ENCODE measurements at places on chromosomes 4 and X.
A peak's percentile ranks its signal among the peaks of the same experiment; 100 is the strongest.

- DNase-seq: no peak
These were observed 272.5 kb downstream of the DCTD start for GRCh38 chr4:182644683-182645050.

DNA sequence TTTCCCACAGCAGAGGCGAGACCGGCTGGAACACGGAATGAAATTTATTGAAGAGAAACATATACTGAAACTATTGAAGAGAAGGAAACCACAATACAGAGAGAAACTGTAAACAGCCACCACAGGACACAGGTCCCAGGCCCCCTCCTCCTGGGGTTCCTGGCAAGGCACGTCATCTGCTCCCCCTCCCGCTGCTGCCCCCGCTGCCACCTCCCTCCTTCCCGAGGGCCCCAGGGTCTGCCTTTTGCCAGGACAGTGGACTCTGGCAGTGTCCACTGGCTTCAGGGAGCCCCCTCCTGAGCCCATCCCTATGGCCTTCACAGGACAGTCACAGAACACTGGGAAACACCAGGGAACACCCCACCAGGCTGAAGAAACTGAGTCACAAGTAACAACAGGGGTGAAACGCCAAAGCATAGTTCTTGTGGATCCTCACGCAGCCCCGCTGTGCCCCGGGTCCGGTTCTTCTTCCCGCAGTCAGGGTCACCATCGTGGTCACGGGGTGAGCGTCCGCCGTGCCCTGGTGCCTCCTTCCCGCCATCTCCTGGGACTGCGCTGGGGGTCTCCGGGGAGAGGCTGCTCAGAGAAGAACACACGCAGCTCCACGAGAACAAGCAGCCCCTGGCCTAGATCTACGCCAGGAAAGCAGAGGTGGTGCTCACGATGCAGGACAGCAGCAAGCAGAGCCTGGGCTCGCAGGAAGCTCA is 5.4 kb downstream of the PNMA6E start:
- no peak for DNase-seq

GRCh38 chr4:185991770-185992169 is 77.2 kb upstream of the TLR3 start:
- DNase-seq: no peak

DNA sequence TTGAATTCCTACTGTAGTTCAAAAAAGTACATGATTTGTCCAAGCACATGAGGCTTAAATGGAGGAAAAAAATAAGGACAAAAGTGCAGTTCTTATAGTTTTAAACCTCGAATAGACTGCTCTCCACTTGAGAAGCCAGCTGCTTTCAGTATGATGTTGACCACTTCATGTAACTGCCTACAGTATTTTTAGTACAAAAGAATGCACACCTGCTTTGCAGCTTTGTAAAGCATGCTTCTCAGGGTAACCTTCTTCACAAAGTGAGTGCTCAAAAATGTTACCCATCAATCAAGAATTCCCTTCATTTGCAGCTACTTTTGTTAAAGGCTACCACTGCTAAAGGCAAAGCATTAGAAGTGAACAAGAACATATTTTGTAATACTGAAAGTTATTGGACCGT is 83.4 kb upstream of the FAM47B start:
- DNase-seq: no peak

- DNase-seq: no peak
These were observed 45.7 kb downstream of the AFM start for GRCh38 chr4:73527196-73527595.

- no peak for DNase-seq
These were observed 723.2 kb upstream of the AGA start for GRCh38 chr4:178165251-178165950.

DNA sequence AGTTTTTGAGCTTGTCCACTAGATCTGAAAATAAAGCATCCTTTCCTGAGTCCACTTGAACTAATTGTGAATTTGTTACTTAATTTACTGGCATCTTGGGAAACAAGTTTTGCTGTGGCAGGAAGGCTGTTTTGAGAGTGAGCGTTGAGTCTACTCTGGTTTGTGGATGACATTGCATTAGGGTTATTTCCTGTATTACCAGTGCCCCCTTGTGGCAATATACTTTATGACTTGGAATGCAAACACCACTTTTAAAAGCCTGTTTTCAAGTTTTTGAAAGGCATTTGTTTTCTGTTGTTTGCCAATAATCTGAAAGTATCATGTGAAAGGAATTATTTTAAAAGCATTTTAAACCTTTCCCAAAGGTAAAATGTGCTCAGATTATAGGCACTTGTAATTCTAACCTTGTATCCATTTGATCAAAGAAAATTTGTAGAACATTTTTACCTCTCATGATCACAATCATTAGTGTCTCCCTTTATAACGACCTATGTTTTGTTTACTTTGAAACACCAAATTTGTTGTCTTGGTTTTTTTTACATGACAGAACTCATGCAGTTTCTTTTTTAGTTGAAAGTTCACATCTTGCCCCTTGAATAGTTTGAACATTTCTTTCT is 18.0 kb upstream of the CYP2U1 start:
- DNase-seq: peak; percentile 1

DNA sequence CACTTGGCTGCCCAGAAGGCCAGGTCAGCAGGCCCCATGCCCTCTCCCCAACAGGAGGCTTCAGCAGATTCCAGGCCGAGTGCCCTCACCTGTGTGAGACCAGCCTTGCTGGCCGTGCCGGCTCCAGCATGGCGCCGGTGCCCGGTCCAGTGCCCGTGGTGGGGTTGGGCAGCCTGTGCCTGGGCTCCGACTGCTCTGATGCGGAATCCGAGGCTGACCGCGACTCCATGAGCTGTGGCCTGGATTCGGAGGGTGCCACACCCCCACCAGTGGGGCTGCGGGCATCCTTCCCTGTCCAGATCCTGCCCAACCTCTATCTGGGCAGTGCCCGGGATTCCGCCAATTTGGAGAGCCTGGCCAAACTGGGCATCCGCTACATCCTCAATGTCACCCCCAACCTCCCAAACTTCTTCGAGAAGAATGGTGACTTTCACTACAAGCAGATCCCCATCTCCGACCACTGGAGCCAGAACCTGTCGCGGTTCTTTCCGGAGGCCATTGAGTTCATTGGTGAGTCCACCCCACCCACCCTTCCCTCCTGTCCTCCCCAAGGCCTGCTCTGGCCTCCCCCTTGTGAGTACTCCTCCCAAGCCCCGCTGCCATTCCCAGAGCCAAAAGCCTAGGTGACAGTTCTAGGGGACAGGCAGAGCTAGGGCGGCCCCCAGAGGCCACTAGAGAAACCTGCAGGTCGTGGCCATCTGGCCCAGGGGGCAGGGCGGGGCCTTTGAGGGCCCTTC is 2.3 kb downstream of the DUSP9 start:
- no peak for DNase-seq
